ENCODE measurements at places on chromosomes 6 and 20.
A peak's percentile ranks its signal among the peaks of the same experiment; 100 is the strongest.

GRCh38 chr20:41011551-41012067 is 17.0 kb upstream of the TOP1 start:
- no peak for DNase-seq

GRCh38 chr6:149360536-149360935 is 39.5 kb upstream of the SUMO4 start:
- no peak for DNase-seq

- DNase-seq, result peak; percentile 94
Observed at GRCh38 chr20:50283922-50284810, 93.5 kb downstream of the CEBPB start.

- DNase-seq, result no peak
Observed at GRCh38 chr20:48689874-48690571, 137.8 kb downstream of the PREX1 start.

- no peak for DNase-seq
Observed at GRCh38 chr20:51532577-51533191, 9.8 kb downstream of the NFATC2 start.

DNA sequence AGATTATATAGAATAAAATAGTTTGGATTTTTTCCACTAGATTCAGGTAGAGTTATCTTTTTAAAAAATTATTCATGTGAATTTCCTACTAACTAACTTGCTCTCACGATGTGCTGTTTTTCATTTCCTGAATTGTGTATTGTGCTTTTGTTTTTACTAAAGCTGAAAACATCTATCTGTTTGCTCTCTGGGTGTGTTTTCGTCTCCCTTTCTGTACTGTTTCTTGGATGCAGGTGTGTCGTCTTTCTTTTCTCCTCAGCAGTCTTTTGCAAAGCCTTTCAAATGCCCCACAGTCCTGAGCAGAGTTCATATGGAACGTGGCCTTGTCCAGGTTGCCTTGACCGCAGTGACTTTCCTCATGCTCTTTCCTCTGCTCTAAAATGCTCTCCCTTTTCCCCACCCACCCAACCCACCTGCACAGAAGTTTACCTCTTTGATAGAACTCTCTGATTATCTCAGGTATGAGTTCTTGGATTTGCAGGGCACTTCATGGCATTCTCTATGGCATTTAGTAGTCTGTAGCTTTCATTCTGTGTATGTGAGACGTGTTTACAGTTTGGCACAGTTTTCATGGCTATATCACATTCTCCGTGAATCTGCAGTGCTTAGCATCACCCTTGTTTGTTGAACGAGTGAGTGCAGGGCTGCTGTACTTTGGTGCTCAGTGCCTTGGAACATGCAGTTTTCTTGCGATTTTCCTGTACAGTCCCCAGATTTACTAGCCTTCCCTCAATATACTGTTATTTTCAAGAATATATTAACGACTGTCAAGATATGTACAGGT is 77.1 kb downstream of the FARS2 start:
- DNase-seq, result no peak

- no peak for DNase-seq
Observed at GRCh38 chr20:38787870-38788269, 17.6 kb upstream of the PPP1R16B start.

DNA sequence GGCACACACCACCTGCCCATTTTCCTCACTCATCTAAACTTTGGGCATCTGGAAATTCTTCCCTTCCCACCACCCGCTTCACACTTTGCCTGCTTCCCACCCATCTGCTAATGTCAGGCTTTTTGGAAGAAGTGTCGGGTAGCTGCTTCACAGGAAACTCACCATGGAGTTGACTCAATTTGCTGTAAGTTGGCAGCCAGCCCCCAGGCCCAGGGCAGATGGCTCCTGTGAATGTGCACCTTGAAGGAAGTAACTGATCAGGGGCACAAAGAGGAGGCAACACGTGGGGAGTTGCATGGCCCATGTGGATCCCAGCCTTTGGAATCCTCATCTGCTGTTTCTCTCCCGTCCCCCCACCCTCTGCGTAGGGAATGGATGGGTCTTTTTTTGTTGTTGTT is 87.3 kb downstream of the PPP1R14C start:
- DNase-seq, result no peak

GRCh38 chr20:35968930-35969329 is 540 bp downstream of the CNBD2 start:
- no peak for DNase-seq

DNA sequence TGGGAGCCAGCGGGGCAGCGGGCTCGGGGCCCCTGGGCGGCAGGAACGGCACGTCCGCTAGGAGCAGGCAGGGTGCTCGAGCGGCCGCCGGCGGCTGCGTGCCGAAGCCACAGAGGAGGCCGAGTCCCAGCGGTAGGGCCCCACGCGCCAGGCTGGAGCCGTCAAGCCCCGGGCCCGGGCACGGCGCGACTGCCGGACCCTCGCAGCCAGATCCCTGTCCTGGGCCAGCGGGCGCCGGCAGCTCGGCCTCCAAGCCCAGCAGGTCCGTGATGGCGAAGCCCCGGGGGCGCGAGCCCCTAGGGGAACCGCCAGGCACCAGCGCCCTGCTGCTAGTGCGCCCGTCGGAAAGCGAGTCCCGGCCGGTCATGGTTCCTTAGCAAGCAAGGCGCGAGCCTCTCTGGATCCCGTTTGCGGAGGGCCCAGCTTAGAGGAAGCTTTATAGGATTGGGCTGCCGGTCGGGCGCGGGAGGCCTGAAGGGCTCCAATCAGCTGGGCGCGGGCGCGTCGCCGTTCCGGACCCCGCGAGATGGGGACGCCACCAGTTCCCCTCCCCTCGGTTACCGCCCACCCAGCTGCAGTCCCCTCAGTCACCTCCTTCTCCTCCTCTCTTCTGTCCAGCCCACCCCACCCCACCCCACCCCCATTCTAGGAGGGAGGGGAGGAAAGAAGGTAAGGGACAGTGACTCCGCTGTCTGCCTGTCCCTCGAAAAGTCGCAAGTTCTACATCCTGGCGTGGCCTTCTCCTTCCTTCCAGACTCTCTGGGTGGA is at the start of gene VSX1:
Gene VSX1 (minus strand): TSS at position 412 of the 768 bp plus-strand sequence. CDS start 45 bp downstream, at position 367.
- DNase-seq, result peak; percentile 9

DNA sequence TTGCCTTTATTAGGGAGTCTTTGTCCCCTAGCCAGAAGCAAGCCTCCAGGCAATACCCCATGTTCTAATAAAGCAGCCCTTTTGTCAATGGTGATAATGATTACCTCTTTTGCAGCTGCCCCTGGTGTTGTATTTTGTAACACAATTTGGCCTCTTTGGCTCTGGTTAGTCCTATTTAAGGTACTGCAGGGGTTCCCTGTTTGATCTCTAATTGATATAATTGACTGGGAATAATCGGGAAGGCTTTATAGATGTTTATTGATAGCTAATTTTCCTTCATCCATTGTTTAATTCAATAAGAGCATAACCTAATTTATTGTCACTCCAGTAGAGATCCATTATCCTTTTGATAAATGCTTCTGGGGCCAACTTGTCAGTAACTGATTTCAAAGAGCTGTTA is 537.2 kb downstream of the PKHD1 start:
- DNase-seq, result no peak

GRCh38 chr6:18328540-18328939 is 58.6 kb upstream of the RNF144B start:
- no peak for DNase-seq

GRCh38 chr6:156413154-156413553 is 364.0 kb upstream of the ARID1B start:
- DNase-seq, result no peak
